GM23338 (cell line): ENCODE measurements at places on chromosomes 3 and 15.

DNA sequence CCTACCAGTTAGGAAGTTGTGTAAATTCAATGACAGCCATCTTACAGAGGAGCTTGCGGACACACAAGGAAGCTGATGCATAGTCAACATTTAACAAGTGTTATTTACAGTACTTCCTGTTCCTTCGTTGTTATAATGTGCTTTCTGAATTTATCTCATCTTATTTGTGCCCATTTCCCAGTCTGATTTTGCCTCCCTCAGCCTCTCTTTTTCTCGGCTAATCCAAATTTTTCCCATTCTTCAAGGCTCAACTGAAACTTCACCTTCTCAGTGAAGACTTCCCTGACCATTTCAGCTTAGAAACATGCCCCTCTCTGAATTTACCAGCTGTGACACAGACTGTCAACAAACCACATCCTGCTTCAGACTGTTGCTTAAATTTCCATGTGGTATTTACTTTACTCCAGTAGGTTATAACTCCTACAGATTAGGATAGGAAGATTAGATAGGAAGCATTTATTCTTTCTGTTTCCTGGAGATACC, 55.7 kb upstream of the CP start:
- no peak for DNase-seq

DNA sequence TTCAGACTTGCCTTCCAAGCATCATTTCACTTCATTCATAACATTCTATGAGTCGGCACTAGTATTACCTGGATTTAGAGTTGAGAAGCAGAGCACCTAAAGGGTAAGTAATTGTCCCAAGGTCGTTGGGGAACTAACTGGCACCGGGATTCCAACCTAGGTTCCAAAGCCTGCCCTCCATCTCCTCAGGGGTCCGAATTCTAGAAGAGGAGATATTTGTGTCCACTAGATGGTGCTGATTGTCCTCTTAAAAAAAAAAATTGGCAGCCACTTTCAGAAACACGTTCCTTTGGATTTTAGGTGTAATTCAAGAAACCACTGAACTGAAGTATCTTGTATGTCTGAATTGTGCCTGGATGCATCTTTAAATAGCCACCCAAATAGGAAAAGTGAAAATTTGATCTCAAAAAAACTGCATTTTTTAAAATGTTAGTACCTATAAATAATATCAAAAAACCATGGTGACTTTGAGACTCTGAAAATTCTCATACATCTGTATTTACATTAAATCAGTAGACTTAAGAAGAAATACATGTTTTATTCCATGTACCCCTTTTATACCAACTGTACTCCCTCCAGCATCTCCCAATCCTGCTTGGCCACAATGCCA, 3.9 kb upstream of the FSIP1 start:
- peak; percentile 93 for DNase-seq

- no peak for DNase-seq
Observed at GRCh38 chr3:170988378-170988777, 38.1 kb downstream of the SLC2A2 start.

DNA sequence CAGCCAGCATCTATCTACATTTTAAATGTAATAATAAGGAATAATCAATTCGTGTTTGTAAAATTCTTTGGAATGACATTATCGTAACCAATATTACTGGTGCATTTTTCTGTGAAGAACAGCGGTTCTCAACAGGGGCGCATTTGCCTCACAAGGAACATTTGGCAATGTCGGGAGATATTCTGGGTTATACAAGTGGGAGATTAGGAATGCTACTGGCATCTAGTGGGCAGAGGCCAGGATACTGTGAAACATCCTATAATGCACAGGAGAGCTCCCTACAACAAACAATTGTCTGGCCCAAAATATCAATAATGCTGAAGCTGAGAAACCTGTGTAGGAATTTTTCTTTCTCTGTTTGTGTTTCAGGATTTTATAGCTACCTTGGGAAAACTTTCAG, 25.0 kb downstream of the ACP3 start:
- peak; percentile 40 for DNase-seq

DNA sequence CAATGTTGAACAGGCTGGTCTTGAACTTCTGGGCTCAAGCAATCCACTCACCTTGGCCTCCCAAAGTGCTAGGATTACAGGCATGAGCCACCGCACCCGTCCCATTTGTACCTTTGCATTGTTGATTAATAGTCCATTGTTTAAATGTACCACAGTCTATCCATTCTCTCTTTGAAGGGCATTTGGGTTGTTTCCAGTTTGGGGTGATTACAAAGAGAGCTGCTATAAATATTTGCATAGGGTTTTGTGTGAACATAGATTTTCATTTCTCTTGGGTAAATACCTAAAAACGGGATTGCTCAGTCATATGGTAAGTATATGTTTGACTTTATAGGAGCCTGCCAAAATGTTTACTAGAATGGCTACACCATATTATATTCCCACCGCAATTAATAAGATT, 13.7 kb upstream of the PTPRG start:
- no peak for DNase-seq

DNA sequence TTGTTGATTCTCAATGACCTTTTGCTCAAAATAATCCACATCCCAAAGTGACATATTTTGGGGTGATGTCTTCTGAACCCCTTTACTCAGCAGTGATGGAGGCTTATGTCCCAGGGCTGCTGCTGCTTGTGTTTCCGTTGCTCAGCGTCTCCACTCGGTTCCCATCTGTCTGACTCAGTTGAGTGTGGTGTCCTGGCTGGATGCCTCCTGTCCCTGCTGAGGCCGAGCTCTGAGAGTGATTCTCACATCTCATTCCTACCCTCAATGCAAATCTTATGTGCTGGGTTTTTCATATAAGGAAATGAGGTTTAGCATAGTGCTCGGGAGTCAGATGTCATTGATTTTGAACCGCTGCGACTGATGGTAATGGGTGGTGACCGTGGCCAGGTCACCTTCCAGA, 247.4 kb downstream of the GABRG3 start:
- DNase-seq: no peak

GRCh38 chr3:42691816-42692666, 6.7 kb downstream of the KLHL40 start:
- DNase-seq: no peak

DNA sequence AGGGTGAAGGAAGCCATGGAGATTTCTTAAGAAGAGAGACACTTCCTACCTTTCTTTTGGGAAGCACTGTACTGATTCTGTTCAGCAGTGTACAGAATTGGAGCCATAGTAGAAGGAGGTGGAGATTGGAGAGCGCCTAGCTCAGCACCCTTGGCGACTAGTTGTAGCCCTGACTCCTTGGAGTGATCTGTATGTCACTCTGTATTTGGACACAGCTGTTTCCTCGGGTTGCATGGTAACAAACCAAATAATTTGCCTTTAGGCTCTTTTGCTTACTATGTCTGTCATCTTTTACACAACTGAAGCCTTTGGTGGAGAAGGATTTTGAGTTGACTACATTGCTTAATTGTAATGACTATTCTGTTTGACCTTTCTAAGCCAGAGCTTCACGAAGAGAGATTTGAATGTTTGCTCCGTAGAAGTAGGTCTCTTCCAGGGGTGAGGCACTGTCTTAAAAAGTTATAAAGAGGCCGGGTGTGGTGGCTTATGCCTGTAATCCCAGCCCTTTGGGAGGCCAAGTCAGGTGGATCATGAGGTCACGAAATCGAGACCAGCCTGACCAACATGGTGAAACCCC, 77.1 kb downstream of the AKAP13 start:
- no peak for DNase-seq

- peak; percentile 18 for DNase-seq
Observed at GRCh38 chr3:127182848-127183714, 9.8 kb upstream of the PRR23E start.

GRCh38 chr15:36831904-36832287, 252.5 kb downstream of the CDIN1 start:
- no peak for DNase-seq

GRCh38 chr3:53792866-53793265, 53.4 kb downstream of the CHDH start:
- DNase-seq: no peak

GRCh38 chr15:40763801-40764628, at the start of gene GCHFR:
Gene GCHFR, plus strand, starts transcription at chr15:40764068. Its CDS starts 113 bp downstream, at chr15:40764181.
- peak; percentile 87 for DNase-seq

GRCh38 chr15:40234783-40235182, 4.1 kb upstream of the PAK6 start:
- no peak for DNase-seq

DNA sequence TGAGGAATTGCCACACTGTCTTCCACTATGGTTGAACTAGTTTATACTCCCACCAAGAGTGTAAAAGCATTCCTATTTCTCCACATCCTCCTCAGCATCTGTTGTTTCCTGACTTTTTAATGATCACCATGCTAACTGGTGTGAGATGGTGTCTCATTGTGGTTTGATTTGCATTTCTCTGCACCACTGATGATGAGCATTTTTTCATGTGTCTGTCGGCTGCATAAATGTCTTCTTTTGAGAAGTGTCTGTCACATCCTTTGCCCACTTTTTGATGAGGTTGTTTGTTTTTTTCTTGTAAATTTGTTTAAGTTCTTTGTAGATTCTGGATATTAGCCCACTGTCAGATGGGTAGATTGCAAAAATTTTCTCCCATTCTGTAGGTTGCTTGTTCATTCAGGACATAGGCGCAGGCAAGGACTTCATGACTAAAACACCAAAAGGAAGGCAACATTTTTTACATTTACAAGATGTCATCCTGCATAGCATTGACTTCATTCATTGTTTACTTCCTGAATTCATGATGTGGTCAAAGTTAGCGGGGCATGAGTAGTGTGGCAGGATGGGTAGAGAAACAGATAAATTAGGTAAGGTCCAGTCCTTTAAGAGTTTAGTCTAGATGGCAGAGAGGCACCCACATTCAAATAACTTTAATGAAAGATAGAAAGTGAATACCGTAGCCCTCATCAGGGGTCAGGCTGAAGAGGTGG, 45.1 kb upstream of the LPP start:
- DNase-seq: no peak

- no peak for DNase-seq
Observed at GRCh38 chr15:57885435-57885834, 178.9 kb downstream of the POLR2M start.

GRCh38 chr15:98241032-98241554, 280.6 kb downstream of the ARRDC4 start:
- peak; percentile 62 for DNase-seq

DNA sequence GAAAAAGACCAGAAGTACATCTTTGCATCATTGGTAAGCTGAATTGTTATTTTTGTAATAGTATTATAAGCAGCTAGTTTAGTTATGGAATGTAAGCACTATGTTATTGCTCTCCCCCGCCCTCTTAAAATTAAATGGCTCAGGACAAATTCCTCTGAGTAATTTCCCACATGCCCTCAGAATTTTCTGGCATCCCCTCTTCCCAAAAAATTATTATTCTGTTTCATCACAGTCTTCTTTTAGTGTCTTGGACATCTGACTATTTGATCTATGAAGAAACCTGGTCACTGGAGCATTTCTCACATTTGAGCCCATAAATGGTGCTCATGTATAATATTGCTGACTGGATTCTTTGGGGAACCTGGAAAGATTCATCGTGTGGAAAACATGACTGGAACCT, 68.3 kb downstream of the KLHL25 start:
- no peak for DNase-seq

DNA sequence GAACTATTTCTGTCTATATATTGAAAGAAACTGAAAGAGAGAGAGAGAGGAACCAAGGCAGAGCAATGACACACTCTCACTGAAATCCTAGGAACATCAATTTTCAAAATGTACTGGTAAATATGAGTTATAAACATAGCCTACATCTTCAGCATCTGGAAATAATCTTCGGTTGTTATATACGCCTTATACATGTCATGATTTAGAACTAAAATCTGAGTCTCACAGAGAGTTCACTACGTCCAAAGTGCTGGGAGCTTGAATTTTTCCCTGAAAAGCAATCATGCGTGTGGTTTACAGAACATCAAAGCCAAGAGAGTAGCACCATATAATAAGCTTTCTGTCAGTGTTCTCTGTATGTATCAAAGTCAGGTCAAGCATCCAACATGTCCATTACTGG, 420.0 kb upstream of the CBLB start:
- DNase-seq: no peak

DNA sequence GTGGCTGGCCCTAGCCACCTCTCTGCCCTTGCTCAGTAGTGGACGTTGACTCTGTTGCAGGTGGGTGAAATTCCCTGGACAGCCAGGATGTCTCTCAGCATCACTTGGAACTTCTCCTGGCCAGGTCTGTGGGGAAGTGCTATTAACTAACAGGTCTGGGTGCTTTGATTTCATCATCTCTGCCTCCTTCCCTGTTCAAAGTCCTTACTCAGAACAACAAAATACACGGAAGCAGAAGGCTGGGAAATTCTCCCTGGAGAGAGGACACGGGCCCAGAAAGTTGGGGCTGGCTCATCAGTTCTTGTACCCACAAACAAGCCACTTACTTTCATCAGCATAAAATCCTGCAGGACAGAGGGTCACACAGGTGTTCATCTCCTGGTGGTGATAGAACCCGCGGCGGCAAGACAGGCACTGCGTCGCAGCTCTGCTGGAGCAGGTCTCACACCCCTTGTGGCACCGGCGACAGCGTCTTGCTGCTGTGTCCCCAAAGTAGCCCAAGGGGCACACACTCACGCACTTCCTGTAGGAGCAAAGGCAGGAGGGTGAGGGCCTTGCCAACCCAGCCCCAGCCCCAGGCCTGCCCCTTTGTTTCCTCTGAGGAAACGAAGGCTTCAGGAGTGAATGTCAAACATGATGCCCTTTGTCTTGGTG, 29.6 kb upstream of the SNRPA1 start:
- no peak for DNase-seq

DNA sequence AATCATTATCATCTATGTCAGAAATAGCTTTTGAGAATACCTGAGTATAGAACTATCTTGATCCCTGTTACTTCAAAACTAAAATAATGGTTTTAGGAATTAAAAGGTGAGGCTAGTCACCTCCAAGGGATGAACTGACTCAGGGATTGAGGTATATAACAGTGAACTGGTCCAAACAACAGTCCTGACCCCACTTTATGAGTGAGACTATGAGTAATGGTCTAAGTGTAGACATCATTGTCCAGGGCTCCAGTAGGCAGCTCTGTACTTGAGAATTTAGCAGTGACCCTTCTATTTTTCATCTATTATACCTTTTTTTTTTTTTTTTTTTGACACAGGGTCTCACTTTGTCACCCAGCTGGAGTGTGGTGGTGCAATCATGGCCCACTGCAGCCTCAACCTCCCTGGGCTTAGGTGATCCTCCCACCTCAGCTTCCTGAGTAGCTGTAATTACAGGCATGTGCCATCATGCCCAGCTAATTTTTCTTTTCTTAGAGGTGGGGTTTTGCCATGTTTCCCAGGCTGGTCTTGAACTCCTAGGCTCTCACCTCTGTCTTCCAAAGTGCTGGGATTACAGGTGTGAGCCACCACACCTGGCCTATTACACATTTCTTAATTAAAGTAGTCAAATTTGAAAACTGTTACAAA, 36.3 kb downstream of the MLH1 start:
- DNase-seq: no peak

- peak; percentile 74 for DNase-seq
Observed at GRCh38 chr15:41506796-41507341, 6.8 kb downstream of the LTK start.

DNA sequence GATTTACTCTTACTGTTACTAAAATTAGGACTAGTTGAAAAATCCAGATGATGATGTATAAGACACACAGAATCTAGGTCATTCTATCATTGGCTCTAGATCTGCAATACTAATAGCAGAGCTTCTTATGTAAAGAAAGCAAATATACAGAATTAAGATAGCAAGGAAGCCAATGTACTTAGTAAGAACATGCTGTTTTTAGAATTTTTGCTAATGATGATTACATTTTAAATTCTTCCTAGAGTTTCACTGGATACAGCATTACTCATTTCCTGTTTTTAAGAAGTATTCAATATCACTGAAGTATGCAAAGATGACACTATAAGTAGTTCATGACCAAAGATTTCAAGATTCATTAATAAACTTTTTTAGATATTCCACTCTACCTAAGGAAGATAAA, 60.7 kb downstream of the CFAP20DC start:
- no peak for DNase-seq

- DNase-seq: no peak
Observed at GRCh38 chr15:65088643-65089021, 12.1 kb downstream of the KBTBD13 start.
